ENCODE measurements at places on chromosomes 12 and 14. TPM values are rescaled to one million over a fixed set of nuclear protein-coding genes. Genes with fewer than 3 reads are reported as not detected.
A peak's percentile ranks its signal among the peaks of the same experiment; 100 is the strongest.

DNA sequence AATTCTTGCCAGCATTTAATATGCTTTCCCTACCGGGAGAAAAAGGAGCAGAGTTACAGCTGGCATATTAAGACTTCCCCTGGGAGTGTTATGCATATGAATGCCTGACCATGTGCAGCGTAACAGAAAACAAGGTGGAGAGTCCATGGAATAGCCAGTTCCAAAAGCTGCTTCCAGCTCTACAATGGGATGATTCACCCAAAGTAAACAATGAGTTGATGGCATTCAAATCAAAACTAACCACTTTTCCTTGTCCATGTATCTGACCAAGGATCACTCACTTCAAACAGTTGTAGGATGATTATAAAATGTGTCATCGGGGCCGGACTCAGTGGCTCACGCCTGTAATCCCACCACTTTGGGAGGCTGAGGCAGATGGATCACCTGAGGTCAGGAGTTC, 48.1 kb upstream of the BICDL1 start:
- no peak for DNase-seq

DNA sequence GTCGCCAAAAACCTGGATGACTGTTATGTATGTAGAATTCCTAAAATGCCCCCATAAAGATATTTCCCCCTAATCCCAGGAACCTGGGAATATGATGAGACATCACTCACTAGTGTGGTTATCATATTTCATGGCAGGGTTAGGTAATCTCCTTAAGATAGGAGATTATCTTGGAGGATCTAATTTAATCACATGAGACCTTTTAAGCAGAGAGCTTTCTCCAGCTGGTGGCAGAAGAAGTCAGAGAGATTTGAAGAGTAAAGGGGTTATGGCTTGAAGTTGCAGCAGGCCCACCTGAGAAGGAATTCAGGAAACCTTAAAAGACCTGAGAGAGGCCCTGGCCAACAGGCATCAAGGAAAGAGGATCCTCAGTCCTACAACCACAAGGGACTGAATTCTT, 53.6 kb downstream of the DYRK2 start:
- no peak for DNase-seq

DNA sequence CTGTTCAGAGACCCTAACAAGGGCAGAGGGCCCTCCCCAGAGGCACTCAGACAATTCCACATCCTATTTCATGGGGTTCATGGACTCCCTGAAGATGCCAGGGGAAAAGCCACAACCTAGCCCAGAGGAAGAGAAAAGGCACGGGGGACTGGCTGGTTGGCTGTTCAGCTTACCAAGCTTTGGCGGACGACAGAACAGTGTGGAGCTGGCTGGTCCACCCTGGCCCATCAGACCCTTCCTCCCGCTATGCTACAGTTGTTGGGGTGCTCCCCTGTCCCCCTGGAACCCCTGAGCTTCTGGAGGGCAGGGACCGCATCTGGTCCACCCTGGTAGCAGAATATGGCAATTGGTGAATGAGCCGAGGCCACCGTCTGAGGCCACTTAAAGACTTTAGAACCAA, 6.3 kb downstream of the TESC start:
- DNase-seq = no peak

DNA sequence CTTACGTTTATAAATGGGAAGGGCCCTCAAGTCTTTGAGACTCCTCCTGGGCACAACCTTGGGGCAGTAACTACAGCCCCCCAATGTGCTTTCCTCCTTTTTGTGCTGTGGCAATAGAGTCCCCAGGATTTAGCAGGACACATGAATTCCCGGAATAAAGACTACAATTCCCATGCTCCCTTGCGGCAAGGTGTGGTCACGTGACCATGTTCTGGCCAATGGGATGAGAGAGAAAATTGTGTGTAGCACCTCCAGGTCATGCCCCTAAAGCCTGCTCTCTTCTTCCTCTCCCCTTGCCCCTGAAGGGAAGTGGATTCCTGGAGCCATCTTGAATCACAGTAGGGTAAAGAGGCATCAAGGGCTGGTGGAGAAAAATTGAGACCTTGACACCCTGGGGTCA, 295.1 kb upstream of the SFSWAP start:
- no peak for DNase-seq

- DNase-seq = no peak
Measured at GRCh38 chr12:22759769-22760674, 135.1 kb downstream of the ETNK1 start.

DNA sequence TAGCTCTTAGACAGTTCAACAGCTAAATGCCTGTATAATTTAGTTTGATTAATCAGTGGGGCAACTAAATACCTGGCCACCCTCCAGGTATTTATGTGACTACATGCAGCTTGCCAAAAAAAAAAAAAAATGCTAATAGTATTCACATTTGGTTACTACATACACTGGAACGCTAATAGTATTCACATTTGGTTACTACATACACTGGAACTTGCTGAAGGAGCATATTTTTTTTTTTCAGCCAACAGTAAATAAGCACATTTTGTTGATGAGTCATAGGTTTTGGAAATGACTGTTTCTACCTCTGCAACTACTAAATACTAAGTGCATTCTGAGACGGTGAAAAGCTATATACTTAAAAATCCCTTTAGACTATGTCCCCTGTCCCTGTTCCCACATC, 1172.3 kb downstream of the LRFN5 start:
- no peak for DNase-seq

The PLXNC1 gene
- total RNA-seq = 7.2 TPM

DNA sequence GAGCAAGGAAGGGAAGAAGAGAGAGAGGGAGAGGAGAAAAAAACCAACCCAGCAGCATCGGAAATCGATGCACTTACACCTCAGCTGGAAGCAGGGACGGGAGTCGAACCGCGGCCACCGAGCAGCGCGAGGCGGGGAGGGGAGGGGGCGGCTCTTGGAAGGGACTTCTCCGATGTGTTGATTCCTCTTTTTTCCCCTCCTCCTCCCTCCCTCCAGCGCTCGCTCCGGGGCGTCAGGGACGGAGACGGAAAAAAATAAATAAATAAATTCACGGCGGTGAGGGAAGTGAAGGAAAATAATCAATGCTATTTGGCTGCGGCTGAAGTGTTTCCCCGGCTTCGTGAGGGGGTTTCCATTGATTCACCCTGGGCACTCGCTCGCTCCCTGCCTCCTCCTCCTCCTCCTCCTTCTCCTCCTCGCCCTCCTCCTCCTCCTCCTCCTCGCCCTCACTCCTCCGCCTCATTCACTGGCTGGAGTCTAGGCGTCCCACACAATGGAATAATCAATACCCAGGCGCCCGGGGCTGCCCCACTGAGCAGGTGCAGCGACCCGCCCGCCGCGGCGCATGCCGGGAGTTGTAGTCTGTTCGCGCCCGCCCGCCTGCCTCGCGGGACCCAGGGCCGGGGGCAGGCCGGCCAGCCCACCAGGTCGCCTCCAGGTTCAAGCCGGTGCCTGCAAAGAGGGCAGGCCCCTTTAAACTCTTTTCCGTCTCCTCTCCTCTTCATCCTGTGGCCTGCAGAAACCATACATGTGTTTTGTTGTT, at the start of gene ZFHX2:
TSS of gene ZFHX2 (minus strand) at position 500 of the 763 bp plus-strand sequence. CDS start 16,440 bp downstream, outside the sequence.
- DNase-seq = peak; percentile 68

The ATP2B1 gene
- 19.0 TPM for total RNA-seq

The KERA gene
- total RNA-seq = not detected

GRCh38 chr12:123057513-123058265, 77.2 kb downstream of the ARL6IP4 start:
- no peak for DNase-seq

The GLIPR1L2 gene
- not detected for total RNA-seq

GRCh38 chr14:21023817-21024584, 860 bp downstream of the NDRG2 start:
- no peak for DNase-seq

- DNase-seq = no peak
Measured at GRCh38 chr12:98228683-98229539, 286.5 kb upstream of the TMPO start.

The KLRC2 gene
- total RNA-seq = 0.39 TPM

The CLEC12A gene
- total RNA-seq = 0.30 TPM

- no peak for DNase-seq
Measured at GRCh38 chr12:90062799-90063198, 354.2 kb upstream of the ATP2B1 start.

DNA sequence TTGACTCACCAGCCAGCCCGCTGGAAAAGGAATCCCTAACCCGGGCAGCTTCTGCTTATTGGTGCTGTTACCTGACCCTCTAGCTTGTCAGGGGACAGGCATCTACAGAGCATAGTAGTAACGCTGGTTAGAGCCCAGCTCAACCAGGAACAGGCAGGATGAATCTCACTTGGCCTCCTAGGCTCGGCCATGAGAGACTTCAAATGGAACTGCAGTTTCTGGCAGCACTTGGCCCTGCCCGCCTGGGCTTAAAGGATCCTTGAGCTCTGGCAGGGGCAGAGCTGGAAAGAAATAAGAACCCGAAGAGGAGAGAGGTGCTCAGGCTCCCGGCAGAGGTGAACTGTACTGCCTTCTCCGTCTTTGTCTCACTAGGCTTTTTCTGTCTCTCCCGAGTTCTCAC, 2.3 kb upstream of the LHX5 start:
- DNase-seq = no peak

The CYP27B1 gene
- total RNA-seq = 11.3 TPM

GRCh38 chr12:19657732-19658130, 218.4 kb downstream of the AEBP2 start:
- DNase-seq = no peak

DNA sequence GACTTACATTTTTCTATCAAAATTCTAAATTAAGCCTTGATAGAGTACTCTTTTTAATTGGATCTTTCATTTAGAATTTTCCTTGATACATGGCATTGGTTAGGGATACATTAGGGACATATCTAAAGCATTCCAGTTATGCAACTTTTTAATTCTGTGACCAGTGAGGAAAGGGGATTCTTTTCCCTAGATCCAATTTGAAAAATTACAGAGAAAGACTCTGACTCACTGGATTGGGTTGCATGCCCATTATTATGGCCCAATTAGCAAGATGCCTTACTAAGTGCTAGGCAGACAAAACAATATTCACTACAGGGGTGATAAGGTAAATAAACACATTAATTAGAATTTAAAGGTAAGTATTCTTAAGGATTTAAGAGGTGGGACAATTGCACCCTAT, 5.2 kb upstream of the RAD52 start:
- no peak for DNase-seq

The ACSS3 gene
- total RNA-seq = not detected

- no peak for DNase-seq
Measured at GRCh38 chr14:77206877-77207389, 25.3 kb downstream of the TMEM63C start.

GRCh38 chr14:39988939-39989338, 556.7 kb upstream of the FBXO33 start:
- no peak for DNase-seq

The PTPRB gene
- total RNA-seq = not detected

DNA sequence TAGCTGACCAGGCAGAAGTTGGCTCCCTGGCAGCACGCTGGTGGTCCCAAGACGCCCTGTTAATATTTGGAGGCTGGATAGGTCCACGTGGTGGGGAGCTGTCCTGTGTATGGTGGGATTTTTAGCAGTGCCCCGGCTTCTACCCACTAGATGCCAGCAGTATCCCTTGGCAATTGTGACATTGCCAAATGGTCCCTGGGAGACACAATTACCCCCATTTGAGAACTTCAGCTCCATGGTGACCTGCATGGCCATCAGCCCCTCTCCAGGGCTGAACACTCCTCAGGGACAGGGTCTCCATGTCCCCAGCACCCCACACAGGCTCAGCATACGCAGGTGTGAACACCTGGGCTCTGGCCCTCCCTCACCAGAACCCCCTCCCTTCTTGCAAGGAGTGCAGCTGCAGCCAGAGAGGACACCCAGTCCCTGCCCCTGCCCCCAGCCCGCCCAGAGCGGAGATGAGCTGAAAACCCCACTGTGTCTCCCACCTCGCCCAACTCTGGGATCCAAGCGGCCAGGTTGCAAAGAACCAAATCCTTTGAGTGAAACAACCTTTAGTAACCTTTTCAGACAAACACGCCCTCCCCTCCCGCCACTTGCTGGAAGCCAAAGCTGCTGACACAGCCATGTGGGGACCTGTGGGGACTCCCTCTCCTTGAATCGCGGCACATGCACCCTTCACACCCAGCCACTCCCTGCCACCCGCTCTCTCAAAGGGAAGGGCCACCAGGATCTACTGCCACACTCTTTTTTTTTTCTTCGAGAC, 120.4 kb downstream of the CALM1 start:
- no peak for DNase-seq

The STAB2 gene
- not detected for total RNA-seq

DNA sequence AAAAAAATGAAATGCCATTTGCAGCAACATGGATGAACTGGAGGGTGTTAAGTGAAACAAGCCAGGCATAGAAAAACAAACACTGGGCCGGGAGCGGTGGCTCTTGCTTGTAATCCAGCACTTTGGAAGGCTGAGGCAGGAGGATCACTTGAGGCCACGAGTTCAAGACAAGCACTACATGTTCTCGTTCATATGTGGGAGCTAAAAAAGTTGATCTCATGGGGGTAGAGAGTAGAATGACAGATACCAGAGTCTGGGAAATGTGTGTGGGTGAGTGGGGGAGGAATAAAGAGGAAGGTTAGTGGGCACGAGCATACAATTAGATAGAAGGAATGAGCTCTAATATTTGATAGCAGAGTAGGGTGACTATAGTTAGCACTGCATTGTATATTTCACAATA, 21.5 kb downstream of the CACNA2D4 start:
- no peak for DNase-seq

The TSHR gene
- total RNA-seq = not detected

DNA sequence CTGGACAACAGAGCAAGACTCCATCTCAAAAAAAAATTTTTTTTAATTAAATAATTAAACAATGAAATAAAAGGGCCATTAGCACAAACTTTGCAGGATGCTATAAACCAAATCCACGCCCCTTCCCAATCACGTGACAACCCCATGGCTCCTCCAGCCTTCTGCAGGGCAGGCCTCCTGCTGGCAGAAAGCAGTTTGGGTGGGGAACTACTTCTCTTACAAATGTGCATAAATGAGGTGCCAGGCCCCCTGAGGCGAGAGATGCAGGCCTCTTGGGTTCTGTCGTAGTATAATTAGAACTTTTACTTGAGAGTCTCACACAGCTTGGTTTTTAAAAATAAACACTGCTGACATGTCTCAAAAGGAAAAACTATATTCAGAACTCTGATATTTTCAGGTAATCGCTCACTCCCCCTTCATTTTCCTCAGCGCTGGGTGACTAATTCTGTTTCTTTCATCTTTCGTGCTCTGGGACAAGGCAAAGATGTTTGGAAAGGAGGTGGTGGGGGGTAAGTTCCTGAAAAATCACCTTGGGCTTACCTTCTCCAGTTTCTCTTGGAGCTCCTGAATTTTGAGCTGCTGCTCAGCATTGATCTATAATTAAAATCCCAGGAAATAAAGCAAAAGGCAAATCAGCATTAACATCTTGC, 101.7 kb downstream of the CIT start:
- no peak for DNase-seq

- DNase-seq = no peak
Measured at GRCh38 chr14:55976655-55977054, 141.6 kb upstream of the PELI2 start.

The LYZ gene
- not detected for total RNA-seq

GRCh38 chr12:69065775-69066174, 132.8 kb upstream of the CPM start:
- no peak for DNase-seq

The HOTAIR gene
- not detected for total RNA-seq

GRCh38 chr14:50559990-50560930, at the start of gene ATL1:
ATL1 (plus strand) TSS chr14:50560145; CDS start chr14:50560266, 121 bp downstream.
- DNase-seq = peak; percentile 32

The FKBP11 gene
- total RNA-seq = 72.7 TPM
